ENCODE measurements at places on chromosomes 3 and 15. TPM values are rescaled to one million over a fixed set of nuclear protein-coding genes. Genes with fewer than 3 reads are reported as not detected.

- DNase-seq: no peak
- no peaks in the 10 kb centered on the region for H3K4me1 ChIP-seq
- H3K36me3 ChIP-seq: peaks cover 16% of the 10 kb centered on the region
- H3K4me3 ChIP-seq: no peak overlapping the region
- no peaks in the 10 kb centered on the region for H3K27me3 ChIP-seq
Observed at GRCh38 chr3:196047391-196048030, 34.4 kb downstream of the TFRC start.

GRCh38 chr3:25663347-25663868, 1.3 kb downstream of the TOP2B start:
- peaks cover 16% of the 10 kb centered on the region for H3K4me1 ChIP-seq
- H3K27me3 ChIP-seq: no peaks in the 10 kb centered on the region
- peak overlapping the region; percentile 93 for H3K4me3 ChIP-seq
- no peaks in the 10 kb centered on the region for H3K36me3 ChIP-seq

DNA sequence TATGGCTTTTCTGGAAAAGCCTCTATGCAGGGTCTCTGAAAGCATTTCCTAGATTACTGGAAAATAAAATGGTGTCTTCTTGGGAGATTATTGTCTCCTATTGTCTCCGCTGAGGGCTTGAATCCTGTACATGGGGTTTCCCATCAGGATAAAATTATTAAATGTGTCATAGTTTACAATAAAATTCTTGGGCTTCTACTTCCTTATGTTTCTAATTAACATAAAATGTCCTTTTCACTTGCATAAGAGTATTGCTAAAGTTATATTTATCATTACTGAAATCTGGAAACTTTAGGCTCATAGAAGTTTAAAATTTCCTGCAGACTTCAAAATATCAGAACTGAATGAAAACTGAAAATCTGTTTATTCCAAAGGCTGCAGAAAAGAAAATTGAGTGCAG, 595.5 kb upstream of the AGTR1 start:
- no peaks in the 10 kb centered on the region for H3K27me3 ChIP-seq
- H3K36me3 ChIP-seq: no peaks in the 10 kb centered on the region
- H3K27ac ChIP-seq: no peak overlapping the region
- no peaks in the 10 kb centered on the region for H3K4me1 ChIP-seq
- H3K4me3 ChIP-seq: no peak overlapping the region
- DNase-seq: no peak

- H3K4me3 ChIP-seq: no peak overlapping the region
- no peaks in the 10 kb centered on the region for H3K27me3 ChIP-seq
- no peaks in the 10 kb centered on the region for H3K36me3 ChIP-seq
- no peak overlapping the region for H3K27ac ChIP-seq
Observed at GRCh38 chr3:66673293-66673692, 172.5 kb upstream of the LRIG1 start.

- H3K4me3 ChIP-seq: no peak overlapping the region
- H3K36me3 ChIP-seq: no peaks in the 10 kb centered on the region
- no peak overlapping the region for H3K27ac ChIP-seq
- peaks cover 14% of the 10 kb centered on the region for H3K4me1 ChIP-seq
- H3K27me3 ChIP-seq: no peaks in the 10 kb centered on the region
Observed at GRCh38 chr15:73944161-73945129, 18.2 kb downstream of the LOXL1 start.

SLC28A1 gene
- not detected for polyA plus RNA-seq

DNA sequence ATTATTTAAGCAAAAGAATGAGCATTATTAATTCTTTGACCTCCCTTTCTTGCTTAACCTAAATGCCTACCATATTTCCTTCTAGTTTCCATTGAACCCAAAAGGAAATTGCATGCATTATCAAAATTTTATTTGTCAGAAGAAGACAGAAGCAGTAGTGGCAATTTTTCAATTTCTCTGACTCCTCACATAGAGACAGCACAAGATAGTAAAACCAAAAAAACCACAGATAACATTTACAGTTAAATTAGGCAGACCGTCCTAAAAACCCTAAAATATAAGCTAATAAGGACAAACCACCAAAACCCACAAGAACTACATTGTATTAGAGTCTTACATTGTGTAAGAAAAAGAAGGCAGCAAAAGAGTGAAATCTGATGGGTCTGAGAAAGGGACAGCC, 27.1 kb downstream of the GOLGB1 start:
- H3K27ac ChIP-seq: no peak overlapping the region
- no peak overlapping the region for H3K4me3 ChIP-seq
- no peaks in the 10 kb centered on the region for H3K4me1 ChIP-seq
- H3K27me3 ChIP-seq: no peaks in the 10 kb centered on the region

DNA sequence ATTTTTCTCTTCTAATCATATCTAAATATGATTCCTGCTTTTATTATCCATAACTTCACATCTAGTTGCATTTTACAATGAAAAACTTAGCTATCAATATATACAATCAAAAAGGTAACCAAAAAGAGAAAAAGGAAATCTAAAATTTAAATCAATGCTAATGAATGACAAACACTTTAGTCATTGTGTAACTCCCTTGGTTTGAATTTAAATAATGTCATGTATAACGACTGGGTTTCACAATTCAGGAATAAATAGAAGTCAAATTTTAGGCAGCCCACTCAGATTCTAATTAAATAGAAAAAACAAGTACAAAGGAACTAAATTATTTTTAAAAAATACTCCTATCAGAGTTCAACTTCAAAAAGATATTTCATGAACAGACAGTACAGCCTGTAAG, 26.9 kb downstream of the DPH6 start:
- no peak for DNase-seq
- H3K27me3 ChIP-seq: no peaks in the 10 kb centered on the region
- no peak overlapping the region for H3K27ac ChIP-seq

DNA sequence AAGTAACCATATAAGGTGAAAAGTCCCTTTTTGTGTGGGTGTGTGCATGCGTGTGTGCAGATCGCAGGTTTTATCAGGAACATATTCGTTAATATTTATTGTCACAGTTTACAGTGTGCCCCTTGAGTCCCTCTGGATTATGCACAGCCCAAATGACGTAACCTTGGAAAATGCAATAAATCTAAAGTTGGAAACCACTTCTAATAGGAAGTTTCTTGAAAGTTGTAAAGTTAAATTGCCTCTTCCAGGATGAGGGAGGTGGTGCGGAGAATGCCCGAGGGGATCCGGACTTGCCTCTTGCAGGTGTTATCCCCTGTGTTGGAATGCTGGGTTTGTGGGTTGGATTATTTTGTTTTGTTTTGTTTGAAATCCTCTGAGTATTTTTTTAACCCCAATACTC, 143.3 kb downstream of the CMSS1 start:
- H3K36me3 ChIP-seq: no peaks in the 10 kb centered on the region
- no peak overlapping the region for H3K27ac ChIP-seq
- DNase-seq: no peak
- no peaks in the 10 kb centered on the region for H3K4me1 ChIP-seq

GOLGA6B gene
- not detected for polyA plus RNA-seq
